ENCODE measurements at places on chromosomes 3 and 15.

DNA sequence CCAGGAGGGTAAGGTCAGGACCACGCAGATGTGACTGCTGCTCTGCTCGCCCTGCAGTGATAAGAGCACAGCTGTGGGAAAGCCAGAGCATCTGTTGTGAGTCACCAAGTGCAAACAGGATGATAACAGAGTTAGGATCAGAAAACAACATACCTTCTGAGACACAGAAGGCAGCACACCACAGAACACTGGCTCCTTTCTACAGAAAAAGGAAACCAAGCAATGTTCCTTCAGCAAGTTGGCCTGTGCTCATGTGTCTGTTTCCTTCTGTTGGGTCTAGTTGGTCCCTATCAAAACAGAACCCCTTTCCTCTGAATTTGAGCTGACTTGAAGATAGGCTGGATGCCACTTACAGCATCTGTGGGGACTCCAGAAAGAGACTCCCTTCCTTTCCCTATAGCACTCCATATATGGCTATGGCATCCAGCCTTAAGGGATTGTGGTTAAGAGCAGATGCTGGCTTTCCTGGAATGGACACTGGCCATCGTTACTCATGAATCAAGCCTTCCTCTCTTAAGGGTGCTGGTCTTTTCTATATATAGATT is 440.7 kb upstream of the THBS1 start:
- DNase-seq: no peak

GRCh38 chr3:39378088-39378487 is 5.1 kb upstream of the SLC25A38 start:
- DNase-seq: no peak

DNA sequence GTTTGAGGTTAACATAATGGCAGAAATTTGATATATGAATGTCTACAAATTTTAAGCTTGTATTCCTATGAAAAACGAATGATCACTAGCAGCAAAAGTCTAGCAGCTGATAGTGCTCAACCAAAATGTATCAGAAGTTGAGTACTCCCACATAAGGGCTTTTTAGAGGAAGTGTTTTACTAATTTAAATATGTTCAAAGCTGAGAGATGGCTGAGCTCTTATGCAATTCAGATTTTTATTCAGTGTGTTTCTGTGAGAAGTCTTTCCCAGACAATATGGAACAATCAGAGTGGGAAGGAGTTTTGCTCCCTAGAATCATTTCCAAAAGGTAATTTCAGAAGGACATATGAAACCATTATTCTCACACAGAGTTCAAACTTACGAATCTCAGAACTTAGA is 327.0 kb downstream of the ZPLD1 start:
- DNase-seq: no peak

GRCh38 chr3:115859002-115859807 is 235.9 kb downstream of the GAP43 start:
- DNase-seq: no peak

- no peak for DNase-seq
Observed at GRCh38 chr3:105065895-105066839, 300.5 kb upstream of the ALCAM start.

- no peak for DNase-seq
Observed at GRCh38 chr3:176352716-176353334, 844.5 kb downstream of the TBL1XR1 start.

GRCh38 chr3:146903927-146904326 is 298.8 kb upstream of the PLSCR5 start:
- DNase-seq: no peak
